Esophagus muscularis mucosa (tissue), 4 donors: ENCODE measurements at places on chromosomes 7 and 10.
A peak's percentile ranks its signal among the peaks of the same experiment; 100 is the strongest.

GRCh38 chr7:129258649-129259389, 34.0 kb downstream of the AHCYL2 start:
- DNase-seq: no peak

GRCh38 chr7:111982133-111982532, 224.1 kb downstream of the DOCK4 start:
- no peak for DNase-seq

- DNase-seq: no peak
Measured at GRCh38 chr7:79398138-79398749, 55.2 kb downstream of the MAGI2 start.

- DNase-seq: peak; percentile 86
Measured at GRCh38 chr10:3720228-3721019, 64.6 kb downstream of the KLF6 start.

- no peak for DNase-seq
Measured at GRCh38 chr7:30005464-30005863, 15.9 kb upstream of the SCRN1 start.

- DNase-seq: no peak
Measured at GRCh38 chr10:32269343-32270100, 77.4 kb downstream of the EPC1 start.

DNA sequence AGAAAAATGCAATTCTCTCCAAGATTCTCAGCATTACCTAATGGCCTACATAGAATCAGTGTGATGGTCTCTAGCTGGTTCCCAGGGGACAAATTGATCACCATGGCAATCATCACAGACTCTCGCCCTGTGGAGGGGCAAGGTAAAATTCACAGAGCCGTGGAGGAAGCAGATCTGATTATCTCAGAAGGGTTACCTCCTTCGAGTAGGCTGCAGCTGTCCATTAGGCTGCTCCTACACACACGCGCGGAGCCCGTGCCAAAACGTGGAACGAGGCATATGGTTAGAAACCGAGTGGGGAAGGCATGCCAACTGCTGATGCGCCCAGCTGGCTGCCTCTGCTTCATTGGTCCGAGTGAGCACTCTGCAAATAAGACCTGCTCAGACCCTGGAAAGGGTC, 52.8 kb upstream of the PTER start:
- no peak for DNase-seq

- DNase-seq: no peak
Measured at GRCh38 chr10:112952282-112953173, 2.5 kb downstream of the TCF7L2 start.

DNA sequence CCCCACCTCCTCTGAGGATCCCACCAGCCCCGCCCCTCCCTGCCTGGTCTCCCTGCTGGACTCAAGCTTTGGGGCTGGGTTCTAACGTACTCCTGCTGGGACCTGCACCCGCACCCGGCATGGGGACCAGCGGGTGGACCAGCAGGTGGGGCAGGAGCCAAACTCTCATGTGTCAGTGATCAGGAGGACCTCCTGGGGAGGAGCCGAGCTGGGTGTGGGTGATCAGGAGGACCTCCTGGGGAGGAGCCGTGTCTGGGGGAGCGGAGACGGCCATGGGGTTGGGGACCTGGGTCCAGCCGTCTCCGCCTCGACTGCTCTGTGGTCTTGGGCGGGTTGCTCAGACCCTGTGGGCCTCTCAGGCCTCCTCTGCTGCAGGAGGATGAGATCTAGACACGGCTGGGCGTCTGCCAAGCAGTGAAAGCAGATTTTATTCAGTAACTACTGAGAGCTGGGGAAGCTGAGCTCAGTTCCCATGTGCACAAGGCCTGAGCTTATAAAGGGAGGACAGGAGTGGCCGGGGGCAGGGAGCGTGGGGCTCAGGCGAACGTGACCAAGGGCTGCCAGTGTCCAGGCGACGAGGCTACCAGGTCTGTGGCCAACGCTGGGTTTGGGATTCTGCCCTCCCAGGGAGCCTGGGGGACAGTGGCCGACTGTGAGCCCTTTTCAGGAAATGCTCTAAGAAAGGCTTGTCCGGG, 33.6 kb upstream of the UTF1 start:
- no peak for DNase-seq

- DNase-seq: no peak
Measured at GRCh38 chr7:36986948-36987724, 262.8 kb upstream of the AOAH start.

DNA sequence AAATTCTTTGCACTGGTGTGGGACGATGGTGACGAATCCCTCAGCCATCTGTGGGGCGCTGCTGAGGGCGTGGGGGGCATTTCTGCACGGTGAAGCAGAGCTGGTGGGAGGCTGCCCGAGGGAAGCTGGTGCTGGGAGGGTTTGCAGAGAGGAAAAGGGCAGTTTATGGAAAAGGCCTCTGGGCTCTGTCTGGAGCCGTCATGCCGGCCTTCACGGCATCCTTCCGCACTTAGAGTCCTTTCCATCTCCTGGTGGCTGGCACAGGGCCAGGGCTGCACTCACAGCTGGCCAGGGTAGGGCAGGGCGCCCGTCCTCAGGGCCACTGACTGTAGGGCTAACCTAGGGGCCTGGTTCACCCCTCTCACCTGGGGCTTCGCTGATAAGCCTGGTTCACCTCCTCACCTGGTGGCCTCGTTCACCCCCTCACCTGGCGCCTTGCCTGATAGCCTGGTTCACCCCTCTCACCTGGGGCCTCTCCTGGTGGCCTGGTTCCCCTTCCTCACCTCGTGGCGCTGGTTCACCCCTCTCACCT, 598 bp upstream of the AMZ1 start:
- DNase-seq: no peak

DNA sequence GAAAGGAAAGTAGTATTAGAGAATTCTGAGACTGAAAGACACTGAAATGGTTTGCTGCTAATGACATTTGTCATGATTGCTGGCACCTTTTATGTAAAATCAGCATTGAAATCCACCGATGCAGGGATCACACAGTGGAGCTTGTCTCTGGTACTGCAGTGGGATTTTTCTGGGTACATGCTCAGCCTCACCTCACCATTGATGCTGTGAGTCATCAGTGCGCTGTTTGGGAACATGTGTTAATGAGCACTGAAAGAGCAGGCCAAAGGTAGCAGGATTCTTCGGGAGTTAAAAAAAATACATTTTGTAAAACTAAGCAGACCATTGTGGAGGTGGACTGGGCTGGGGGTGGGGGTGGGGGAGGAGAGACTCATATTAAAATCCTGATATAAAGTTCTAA, 174.9 kb downstream of the CREB5 start:
- DNase-seq: no peak

GRCh38 chr10:73589563-73590126, 1.5 kb downstream of the USP54 start:
- DNase-seq: no peak

DNA sequence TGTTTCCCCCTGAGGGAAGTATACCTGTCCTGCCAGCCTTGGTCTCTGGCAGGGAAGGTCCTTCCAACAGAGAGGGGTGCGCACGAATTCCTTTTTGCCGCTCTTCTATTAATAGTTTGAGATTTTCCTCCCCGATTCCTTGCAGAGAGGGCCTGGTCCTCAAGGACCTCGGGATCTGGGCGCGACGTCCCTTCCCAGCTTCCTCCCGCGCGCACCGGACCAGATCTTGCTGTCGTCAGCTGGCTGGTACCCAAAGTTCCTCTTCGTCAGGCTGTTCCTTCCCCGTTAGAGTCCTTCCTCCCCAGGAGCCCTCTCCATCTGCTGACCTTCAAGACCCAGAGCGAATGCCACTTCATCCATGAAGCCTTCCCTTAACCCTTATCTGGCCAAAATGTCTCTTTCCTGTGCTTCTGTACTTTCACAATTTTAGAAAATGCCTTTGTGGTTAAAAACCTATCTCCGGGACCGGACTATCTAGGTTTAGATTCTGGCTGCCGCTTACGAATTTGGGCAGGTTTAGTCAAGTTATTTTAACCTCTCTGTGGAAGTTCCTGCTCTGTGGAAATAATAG, 851 bp upstream of the GOT1 start:
- no peak for DNase-seq

- DNase-seq: no peak
Measured at GRCh38 chr10:108014902-108015177, 850.3 kb upstream of the SORCS1 start.

DNA sequence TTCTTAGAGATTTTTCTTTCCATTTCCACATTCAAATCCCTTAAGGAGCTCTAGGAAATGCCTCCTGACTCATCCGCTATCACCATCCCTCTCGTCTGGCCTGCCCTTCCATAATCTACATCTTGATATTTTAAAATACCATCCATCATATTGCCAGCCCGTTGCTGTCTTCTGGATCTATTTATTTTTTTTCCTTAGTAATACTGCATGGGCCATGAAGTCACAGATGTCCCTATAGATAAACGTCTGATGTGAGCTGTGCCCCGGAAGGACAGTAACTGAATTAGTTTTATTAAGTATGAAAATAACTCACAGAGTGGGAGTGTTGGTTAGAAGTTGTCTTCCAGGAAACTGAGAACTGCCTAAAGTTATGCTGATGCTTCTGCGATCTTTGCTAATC, 76.2 kb downstream of the KLF6 start:
- DNase-seq: no peak

DNA sequence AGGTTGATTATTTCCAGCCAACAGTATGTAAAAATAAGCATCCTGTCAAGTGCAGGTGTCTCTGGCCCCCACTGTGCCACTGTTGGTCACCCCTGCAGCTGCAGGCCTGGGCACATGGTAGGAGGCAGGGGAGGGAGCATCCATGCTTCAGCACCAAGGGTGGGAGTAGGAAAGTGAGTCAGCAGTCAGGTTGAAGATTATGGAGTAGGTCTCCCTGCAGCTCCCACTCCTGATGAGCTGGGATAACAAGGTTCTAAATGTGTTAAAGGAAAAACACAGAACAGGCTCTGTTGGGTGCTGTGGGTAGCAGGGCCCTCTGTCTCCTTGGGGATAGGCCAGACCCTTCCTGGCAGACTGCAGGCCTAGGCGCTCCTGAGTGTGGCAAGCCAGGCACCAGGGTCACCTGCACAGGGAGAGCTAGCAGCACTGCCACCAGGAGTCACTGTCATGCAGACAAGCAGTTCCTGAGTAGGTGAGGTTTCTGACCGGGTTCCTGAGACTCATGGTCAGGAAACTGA, 59.3 kb downstream of the NUDCD3 start:
- DNase-seq: no peak

DNA sequence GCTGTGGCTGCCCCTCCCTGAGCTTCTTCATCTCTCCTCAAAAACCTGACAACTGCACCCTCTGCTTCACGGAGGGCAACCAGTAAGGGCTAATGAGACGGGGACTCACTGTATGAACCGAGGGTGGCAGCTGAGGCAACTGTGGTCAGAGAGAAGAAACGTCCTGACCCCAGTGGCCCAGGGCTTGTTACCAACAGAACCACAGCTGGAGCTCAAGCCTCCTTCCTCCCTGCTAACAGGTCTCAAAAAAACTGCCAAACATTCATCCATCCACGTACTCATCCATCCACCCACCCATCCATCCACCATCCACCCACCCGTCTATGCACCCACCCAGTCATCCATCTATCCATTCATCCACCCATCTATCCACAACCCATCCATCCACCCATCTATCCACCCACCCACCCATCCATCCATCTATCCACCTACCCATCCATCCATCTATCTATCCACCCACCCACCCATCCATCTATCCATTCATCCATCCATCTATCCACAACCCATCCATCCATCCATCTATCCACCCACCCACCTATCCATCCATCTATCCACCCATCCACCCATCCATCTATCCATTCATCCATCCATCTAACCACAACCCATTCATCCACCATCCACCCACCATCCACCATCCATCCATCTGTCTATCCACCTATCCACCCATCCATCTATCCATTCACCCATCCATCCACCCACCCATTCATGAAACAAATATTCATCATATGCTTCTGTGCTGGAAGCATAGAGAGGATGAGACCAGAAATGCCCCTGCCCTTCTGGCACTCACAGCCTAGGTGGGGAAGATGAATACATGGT, 111.7 kb downstream of the PDGFA start:
- DNase-seq: no peak

- DNase-seq: no peak
Measured at GRCh38 chr7:21777921-21778320, 167.8 kb downstream of the CDCA7L start.
